H7 (cell line): ENCODE measurements at places on chromosomes 2 and 18.

DNA sequence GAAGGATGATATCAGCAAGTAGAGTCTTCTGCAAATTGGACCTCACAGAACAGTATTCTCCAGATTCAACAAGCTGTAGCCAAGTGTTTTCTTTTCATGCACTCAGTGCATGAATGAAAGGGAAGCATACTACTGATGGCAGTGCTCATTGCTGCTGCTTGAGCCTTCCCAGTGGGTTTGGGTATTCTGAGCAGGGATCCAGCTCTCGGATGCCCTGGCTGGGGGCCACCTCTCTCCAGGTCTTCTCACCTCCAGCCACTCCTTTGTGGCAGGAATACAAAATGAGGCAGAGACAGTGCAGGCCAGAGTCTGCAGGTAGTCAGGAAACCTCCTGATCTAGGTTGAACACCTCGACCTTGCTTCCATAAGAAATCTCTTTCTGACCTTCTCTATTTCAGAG is 390.4 kb upstream of the CELF4 start:
- DNase-seq = no peak

DNA sequence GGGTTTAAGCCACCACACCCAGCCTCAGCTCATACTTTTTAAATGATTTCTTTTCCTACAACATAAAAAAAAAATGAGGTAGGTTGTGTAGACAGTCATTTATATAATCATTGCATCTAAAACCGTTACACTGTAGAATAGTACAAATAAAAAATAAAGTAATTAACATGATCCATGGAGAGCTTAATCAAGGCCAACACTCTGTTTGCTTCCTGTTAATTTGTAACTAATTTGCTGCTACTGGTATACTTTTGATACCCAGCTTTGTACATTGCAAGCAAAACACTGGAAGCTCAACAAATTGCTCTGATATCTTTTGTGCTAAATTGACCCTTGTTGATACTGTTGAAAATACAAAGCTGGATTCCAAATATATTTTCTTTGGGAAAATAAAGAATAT is 20.2 kb upstream of the KCTD1 start:
- no peak for DNase-seq

DNA sequence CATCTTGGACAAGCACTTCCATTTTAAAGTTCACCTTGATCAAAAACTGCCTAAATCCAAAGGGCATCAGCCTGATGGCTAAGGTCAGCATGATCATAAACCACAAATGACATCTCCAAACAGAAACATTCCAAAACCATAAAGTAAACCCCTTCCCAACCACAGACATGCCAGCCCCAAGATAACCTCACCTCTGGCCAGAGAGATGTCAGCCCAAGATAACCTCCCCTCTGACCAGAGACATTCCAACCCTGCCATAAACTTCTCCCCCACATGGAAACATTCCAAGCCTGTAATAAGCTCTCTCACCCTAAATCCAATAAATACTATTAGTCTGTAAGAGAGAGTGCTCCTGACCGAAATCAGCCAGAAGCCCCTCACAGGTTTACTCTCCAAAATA is 18.6 kb upstream of the MARCO start:
- no peak for DNase-seq

GRCh38 chr2:239801404-239802184 is 223.5 kb downstream of the NDUFA10 start:
- no peak for DNase-seq

DNA sequence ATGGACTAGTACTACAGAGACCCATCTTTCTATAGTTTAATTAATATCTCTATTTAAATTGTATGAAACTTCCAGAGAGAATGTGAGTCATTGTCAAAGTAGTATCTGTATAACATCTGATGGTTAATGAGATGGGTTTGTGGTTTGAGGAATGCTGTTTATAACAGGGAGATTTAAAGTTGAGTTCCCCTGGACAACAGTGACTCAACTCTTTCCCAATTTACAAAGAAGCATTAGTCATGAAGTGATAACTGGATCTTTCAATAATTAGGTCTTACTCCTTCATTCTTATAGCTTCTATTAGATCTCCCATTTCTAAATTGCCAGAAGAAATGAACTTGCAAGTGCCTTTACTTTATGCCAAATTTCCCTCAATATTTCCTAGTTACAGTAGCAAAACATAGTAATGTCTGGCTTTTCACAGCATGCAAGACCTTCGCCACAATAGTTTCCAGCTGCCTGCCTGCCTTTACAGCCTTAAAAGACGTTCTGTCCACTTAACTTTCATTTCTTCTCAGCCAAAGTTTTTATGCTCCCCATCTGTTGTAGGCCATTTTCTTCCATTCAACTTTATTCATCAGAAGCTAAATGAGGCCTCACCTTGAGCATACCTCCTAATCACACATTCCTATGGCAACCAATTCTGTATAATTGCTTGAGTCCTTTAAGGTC is 47.7 kb upstream of the WDR75 start:
- no peak for DNase-seq

- no peak for DNase-seq
These were observed 53.7 kb downstream of the FAM210A start for GRCh38 chr18:13672657-13673056.

DNA sequence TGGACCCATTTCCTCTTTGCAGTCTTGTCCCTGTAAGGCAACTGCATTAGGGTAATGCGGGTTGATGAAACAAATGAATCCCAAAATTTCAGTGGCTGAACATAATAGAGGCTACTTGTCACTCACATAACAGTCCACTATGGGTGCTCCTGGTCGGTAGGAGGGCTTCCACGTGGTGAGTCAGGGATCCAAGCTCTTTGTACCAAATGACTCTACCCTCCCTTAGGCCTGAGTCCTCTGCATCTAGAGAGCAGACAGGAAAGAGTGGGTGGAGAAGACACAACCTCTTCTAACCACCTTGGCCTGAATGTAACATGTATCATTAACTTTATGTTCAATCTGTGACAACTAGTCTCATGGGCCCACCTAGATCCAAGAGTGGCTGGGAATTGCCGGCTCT is 86.2 kb upstream of the HAAO start:
- no peak for DNase-seq

- no peak for DNase-seq
These were observed 146.1 kb upstream of the DLX2 start for GRCh38 chr2:172248785-172249187.

GRCh38 chr2:238256594-238257104 is 16.8 kb upstream of the HES6 start:
- DNase-seq = peak; percentile 98

GRCh38 chr2:46313063-46313462 is 15.9 kb downstream of the EPAS1 start:
- no peak for DNase-seq

GRCh38 chr2:190270298-190270697 is 49.3 kb downstream of the HIBCH start:
- DNase-seq = no peak

DNA sequence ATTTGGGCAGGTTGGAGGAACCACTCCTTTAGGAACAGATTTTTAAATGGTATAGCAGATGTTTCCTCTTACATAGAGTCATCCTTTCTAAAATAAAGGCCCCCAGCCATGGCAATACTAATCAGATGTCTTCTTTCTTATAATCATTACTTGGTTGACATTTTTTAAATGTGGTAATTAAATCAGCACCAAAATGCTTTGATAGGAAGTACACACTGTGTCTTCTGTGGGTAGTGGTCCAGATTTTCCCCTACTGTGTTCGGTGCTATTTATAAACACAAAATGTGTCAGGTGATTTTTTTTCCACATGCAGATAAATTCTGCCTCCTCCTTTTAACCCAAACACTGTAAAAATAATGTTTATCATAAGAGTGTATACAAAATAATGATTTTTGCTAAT is 200.9 kb upstream of the DTNA start:
- DNase-seq = no peak

DNA sequence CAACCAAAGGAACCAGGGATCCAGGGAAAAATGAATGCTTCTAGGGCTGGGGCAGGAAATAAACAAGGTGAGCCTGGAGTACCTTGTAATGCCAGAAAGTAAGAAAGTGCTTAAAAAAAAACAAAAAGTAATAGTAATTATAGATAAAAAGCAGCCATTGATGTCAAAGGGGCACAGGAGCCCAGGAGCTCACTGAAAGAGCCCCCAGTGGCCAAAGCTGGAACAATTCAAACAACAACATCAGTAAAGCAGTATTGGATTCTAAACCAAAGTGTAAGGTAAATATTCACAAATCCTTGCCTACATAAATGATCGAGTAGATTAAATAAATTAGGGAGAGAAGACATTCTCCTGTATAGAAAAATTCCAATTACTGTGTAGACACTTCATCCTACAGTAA is 114.3 kb upstream of the ARL4C start:
- DNase-seq = no peak

DNA sequence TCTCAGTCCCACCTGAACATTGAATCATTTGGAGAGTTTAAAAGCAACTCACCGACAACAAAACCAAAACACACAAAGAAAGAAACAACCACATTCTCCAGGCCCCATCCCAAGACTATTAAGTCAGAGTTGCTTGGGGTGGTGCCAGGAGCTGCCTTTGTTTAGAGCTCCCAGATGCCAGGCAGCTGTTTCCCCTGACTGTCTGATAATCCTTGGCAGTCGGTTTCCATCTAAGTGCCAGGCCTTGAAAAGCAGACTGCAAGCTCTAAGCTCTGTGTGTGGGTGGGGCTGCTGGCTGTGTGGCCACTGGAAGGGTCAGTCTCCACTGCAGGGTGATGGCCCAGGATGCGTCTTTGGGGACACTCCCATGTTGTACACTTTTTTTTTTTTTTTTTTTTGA is 255.3 kb upstream of the AGAP1 start:
- DNase-seq = no peak

GRCh38 chr2:208607694-208608093 is 201.1 kb downstream of the PTH2R start:
- DNase-seq = no peak

DNA sequence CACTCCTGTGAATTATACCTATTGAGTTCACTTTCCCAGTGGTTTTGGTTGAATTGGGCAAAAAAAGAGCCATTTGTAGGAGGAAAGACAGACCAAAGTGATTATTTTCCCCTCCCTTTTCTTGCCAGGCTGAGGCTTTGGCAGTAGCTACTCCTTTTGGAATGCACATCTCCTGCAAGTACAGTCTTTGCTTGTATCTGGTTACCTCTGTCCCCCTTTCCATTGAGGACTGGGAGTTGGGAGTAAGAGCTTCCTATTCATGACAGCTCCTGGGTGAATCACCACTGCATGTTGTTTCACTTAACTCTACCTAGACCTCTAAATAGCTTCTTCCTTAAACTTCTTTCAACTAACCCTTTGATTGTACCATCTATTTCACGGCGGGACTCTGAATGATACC is 695.3 kb upstream of the ZNF804A start:
- no peak for DNase-seq

DNA sequence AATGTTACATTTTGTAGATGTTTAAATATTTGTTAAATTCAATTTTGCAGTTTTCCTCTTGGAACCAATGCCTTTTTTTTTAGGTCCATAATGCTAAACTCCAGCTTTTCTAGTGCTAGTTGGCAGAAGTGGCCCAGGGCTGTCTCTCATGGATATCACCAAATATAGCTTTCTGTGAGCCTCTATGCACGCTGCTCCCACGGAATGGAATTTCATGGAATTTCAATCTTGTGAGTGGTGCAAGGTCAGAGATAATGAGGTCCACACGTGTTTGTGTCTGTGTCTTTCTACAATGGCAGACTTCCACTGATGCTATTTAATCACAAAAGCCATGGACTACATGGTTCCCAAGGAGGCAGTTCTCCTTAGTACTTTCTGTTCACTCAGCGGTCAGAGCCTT is 191.5 kb upstream of the PARD3B start:
- no peak for DNase-seq

- DNase-seq = no peak
These were observed 74.1 kb upstream of the DSEL start for GRCh38 chr18:67590571-67591141.

GRCh38 chr2:23547725-23548124 is 162.7 kb downstream of the KLHL29 start:
- no peak for DNase-seq

GRCh38 chr2:70937866-70938585 is 2.3 kb downstream of the ATP6V1B1 start:
- DNase-seq = peak; percentile 63

DNA sequence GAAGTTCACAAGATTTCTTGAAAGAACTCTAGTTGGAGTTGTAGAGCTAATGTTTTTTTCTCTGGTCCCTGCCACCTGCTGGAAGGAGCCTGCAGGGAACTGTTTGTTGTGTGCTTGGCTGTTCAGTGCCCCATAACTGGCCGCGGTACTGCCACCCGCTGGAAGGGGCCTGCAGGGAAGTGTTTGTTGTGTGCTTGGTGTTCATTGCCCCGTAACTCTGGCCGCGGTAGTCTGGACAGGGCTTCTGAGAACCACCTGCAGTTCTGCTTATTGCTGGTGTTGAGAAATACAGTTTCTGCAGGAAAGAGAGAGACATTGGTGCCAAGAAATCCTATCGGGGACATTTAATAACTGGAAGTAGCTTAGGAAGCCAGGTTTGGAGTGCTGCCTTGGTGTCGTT is 58.1 kb downstream of the AGAP1 start:
- peak; percentile 84 for DNase-seq

DNA sequence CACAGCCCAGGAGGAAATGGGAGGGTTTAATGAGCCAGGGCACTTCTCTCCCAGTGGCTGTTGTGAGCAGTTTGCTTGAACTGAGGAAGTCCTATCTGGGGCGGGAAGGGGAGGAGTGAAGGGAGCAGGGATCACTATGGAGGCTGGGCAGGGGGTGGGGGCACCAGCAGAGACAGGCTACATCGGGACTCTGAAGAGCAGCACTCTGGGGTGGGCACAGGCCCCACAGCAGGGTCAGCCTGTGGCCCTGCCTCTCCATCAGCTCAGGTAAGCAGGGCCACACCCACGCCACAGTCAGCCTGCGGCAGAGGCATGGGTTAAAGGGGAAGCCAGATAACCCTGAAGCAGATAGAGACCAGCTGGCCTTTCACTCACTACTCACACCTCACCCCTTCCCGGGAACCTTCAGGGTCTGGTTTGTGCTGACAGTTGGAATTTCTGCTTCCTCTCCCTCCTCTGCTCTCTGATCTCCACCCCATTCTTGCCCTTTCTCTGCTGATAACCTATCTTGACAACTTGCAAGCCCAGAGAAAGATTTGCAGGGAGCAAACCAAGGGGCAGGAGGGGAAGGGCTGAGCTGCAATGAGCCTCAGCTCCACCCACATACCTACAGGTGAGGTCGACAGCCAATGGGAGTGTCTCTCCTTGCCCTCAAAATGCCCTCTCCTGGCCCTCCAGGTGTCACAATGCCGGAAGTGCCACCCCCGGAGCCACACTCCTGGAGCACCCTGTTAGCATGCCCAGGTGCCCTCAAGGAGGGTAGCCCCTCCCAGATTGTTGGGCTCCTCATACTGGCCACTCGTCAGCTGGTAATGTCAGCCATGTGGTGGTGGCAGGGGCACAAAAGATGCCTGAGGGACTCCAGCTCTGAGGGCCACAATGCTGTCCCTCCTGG is 3.7 kb downstream of the SIGLEC15 start:
- peak; percentile 59 for DNase-seq
